ENCODE measurements at places on chromosomes 11 and 22.

GRCh38 chr22:20507253-20508066, at the start of gene MED15:
Gene MED15, plus strand, starts transcription at chr22:20507610. Its CDS starts 69 bp downstream, at chr22:20507679.
- peak; percentile 67 for DNase-seq

GRCh38 chr22:19714312-19715187, at the start of gene SEPTIN5:
Gene SEPTIN5, plus strand, starts transcription at chr22:19714503. Its CDS starts 86 bp downstream, at chr22:19714589.
- no peak for DNase-seq

GRCh38 chr22:26642465-26643417, 14.6 kb upstream of the MIAT start:
- peak; percentile 51 for DNase-seq

GRCh38 chr11:92211576-92212167, 12.9 kb upstream of the FAT3 start:
- no peak for DNase-seq

DNA sequence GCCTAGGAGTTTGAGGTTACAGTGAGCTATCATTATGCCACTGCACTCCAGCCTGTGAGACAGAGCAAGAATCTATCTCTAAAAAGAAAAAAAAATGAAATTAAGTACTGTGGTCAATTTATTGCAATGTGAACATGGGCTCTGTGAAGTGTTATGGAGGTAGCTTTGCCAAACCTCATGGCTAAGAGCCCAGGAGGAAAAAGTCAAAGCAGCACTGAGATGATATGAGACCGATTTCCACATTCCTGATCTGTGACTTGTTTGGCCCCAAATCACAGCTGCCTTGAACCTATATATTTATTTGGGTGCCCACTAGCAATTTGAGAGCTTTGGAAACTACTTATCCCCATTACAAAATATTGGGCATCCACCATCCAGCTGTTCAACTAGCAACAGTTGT, 29.8 kb upstream of the TMEM135 start:
- DNase-seq = no peak

- no peak for DNase-seq
Measured at GRCh38 chr11:131839326-131839725, 468.9 kb downstream of the NTM start.

DNA sequence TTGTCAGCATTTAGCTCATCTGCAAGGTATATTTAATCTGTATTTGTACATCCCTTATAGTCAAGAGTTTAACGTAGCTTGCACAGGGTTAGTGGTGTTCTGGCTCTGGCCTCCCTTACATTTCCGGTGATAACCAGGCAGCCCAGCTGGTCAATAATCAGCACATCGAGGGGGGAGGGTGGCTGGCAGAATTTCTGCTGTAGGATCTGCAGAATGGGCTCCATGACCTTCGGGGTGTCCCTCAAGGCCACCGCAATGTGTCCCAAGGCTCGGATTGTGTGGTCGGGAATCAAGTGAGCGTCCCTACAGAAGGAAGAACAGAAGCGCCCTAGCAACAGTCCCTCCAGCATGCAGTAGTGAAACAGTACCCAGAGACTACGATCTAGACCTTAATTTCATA, 25.1 kb downstream of the SERPIND1 start:
- no peak for DNase-seq

DNA sequence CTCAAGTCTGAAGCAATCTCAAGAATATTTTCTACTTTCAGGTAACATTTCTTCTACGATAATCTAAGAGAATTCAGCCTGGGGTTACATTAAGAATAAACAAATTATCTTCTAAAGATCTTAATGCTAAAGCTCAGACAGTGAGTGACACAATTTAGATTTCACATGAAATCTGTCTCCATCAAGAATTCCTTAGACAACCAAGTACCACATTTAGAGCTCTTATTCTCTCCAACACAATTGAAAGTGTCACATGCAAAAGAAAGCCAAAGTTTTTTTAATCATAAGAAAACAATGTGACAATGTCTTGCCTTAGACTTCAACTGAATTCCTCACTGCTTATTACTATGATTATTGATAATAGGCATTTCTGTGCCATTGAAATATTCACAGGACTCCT, 60.7 kb upstream of the FAT3 start:
- DNase-seq = no peak

- DNase-seq = no peak
Measured at GRCh38 chr11:26297189-26297975, 34.5 kb upstream of the ANO3 start.

DNA sequence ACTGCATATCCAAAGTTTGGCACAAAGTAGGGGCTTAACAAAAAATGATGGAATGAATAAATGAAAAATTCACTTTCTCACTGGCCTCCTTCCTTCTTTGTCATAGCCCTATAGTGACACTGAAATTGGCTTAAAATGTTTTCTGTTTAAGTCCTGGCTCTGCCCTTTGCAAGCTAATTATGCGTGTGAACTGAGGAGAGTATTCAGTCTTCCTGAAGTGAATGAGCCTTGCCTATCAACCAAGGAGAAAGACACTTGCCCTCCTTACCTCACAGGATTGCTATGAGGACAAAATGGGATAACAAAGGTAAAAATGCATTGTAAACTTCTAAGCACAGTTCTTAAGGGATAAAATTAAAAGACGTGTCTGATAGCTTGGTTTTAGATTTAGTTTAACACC, 729.8 kb upstream of the ANO3 start:
- no peak for DNase-seq

DNA sequence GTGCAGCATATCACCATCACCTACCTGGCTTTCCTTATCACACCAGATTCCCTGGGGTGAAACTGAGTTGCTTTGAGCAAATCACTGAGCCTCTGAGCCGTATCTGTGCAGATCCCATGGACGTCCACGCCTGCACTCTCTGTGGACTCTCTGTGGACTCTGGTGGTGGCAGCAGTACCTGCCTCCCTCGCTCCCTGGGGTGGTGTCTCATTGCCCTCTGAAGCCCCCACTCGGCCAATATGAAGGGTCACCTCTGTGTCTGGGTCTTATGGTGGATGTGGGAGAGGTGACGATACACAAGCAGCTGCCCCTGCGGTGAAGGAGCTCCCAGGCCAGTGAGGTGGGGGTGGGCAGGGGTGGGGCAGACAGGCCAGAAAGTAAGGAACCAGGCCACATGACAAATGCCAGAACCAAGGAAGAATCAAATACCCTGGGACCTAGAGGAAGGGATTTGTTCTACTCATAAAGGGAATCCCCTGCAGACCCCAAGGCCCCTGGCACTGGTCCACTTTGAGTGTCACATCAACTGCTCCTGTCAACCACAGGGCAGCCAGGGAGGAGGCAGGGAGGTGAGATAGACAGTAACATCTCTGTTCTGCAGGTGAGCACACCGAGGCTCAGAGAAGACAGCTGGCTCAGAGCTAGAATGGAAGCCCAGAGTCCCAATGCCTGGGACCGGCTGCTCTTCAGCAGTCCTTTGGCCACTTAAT, 9.2 kb upstream of the CHST1 start:
- DNase-seq = no peak

DNA sequence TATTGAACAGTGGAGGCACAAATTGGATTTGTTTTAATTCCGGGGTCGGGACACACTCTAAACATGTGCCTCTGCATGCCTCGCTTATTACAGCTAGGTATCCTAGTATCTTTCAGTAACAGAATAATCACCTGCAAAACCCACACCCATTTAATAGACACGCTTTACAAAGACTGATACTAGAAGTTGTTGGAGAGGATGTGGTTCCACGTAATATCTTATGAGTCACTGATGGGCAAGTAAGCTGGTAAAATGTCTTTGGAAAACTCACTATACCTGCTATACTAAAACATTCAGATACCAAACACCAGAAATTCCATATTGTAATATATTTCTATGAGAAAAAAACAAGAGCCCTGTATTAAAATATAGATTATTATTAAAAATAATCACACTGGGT, 84.0 kb downstream of the GGTLC2 start:
- no peak for DNase-seq

- DNase-seq = no peak
Measured at GRCh38 chr22:50274311-50274710, 4.1 kb upstream of the MAPK11 start.

- no peak for DNase-seq
Measured at GRCh38 chr22:46741974-46742519, 4.0 kb upstream of the CERK start.

GRCh38 chr11:22466809-22467208, 128.6 kb downstream of the SLC17A6 start:
- DNase-seq = no peak

Data from stimulated activated CD4-positive, alpha-beta T cell treated with anti-CD3 and anti-CD28 coated beads, Interleukin-15, amount 100 ng/mL, for 1 hour (primary cell).